Mesendoderm (in vitro differentiated cells): ENCODE measurements at places on chromosomes 3 and 15.
A peak's percentile ranks its signal among the peaks of the same experiment; 100 is the strongest.

GRCh38 chr3:168885028-168885427 lies 778.5 kb downstream of the MECOM start:
- DNase-seq = no peak

GRCh38 chr3:108389372-108389771 lies 93.0 kb downstream of the HHLA2 start:
- DNase-seq = no peak

GRCh38 chr15:94596707-94597106 lies 365.3 kb downstream of the MCTP2 start:
- no peak for DNase-seq

- DNase-seq = no peak
Observed at GRCh38 chr15:101159096-101159935, 92.5 kb downstream of the CHSY1 start.

DNA sequence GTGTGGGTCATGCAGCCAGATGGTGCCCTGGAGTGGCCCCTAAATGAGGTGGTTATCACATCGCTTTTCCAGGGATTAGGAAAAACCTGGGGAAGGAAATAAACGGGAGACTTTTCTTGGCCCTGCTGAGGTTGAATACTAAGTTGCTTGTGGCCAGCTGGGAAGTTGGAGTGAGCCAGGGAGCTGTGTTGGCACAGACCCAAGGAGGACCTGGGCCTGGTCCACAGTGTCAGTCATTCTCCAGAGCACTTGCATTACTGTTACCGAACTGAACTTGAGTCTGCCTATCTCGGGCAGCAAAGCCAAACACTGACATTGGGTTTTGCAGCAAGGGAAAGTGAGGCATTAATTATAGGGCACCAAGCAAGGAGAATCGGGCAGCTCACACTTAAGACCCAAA lies 339.0 kb downstream of the GABRB3 start:
- DNase-seq = no peak

DNA sequence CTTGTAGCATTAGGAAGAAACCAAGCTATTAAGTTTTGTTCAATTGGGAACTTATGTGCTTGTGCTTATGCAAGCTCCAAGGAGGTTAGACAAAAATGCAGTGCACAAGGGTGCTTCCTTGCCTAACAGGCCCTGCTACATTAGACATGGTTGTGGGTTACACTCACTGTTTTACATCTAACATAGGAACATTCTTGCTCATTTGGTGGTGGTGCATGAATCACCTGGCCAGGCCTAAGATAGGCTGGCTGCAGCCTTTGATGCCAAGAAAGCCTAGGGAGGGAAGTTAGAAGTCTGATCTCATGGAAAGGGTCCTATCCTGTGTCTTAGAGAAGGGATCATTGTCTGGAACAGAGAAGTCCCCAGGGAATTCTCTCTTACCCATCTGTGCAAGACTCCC lies 43.5 kb downstream of the CA12 start:
- DNase-seq = no peak

DNA sequence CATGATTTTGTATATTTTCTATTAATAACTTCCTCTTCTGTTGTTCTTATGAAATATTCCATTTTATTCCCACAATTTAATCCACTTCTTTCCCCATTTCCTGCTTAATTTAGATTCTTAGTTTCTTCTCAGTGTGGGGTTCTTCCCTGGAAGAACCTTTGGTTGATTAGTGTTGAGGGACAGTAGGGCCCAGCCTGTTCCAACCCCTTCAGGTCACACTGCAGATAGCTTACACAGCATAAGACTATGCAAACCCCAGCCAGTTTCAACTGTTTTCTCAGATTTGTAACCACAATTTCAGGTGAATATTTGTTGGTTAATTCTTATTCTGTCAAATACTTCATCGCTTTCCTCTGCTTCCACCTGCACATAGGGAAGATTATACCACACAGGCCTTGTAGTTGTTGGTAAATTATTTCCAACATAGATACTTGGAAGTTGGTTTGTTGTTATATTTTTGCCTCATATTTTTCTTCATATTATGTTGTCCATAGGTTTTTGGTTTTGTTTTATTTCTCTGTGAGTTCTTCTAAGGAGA lies 34.7 kb downstream of the AADACL2 start:
- no peak for DNase-seq

- no peak for DNase-seq
Observed at GRCh38 chr3:143972155-143972504, 507 bp downstream of the DIPK2A start.

DNA sequence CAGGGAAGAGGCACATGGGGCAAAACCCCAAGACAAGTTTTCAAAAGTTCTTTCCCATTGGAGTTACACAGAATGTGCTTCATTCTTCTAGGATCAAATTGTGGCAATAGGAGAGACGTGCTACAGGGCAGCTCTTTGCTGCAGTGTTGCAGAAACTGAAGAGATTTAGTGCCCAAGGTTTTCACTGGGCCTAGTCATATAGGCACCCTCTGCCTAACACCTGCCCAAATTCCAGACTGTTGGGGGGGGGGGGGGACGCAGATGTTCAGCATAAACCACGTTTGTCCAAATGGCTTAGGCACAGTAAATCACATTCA lies 346.8 kb upstream of the ZNF717 start:
- no peak for DNase-seq

DNA sequence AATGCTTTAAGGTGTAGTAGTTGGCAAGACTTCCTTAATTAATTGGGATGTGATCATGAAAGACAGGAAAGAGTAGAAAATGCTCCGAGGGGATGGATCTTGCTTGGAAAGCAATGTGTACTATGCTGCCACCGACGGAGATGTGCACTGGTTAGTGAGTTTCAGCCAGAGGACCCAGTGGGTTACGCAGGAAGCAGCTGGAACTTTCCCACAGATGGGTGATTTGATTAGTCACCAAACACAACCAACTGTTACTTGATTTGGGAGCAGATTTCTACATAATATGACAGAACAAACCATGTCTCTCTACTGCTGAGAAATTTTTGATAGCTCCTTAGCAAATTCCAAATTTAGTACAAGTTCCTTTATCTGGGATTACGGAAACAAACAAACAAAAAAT lies 245.4 kb upstream of the MCTP2 start:
- no peak for DNase-seq

GRCh38 chr15:25635191-25635590 lies 196.4 kb upstream of the UBE3A start:
- DNase-seq = no peak

DNA sequence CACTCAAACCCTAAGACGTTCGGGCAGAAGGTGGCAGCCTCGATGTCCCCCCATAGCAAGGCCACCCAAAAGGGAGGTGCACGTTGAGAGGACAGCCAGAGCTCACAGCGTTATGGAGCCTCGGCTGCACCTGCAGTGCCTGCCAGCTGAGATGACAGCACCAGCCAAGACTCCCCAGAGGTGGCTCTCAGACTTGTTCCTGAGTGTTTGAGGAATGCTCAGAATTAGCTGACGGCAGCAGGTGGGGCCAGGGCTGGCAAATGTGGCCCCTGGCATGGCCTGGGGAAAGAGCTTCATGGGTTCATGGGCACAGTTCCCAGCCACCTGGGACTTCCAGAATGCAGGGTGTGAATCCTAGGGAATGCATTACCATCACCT lies 177.8 kb downstream of the KLF13 start:
- no peak for DNase-seq

- DNase-seq = no peak
Observed at GRCh38 chr15:32688151-32688639, 29.6 kb upstream of the GREM1 start.

DNA sequence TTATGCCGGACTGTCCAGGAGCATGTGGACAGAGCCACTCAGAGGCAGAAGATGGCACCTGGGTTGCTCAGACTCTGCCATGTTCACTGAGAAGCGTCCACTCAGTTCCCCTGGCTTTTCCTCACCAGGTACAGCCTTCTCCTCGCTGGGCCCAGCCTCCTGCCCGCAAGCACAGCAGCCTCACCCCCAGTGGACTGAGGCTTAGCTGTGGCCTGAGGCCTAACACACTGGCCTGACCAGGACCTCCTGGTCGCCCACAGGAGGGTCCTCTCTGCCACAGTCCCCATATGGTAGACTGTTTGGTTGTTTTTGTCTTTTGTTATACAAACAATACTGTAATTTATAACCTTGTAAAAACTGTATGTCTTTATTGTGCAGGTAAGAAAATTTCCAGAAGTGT lies 15.5 kb downstream of the HTR3C start:
- DNase-seq = no peak

DNA sequence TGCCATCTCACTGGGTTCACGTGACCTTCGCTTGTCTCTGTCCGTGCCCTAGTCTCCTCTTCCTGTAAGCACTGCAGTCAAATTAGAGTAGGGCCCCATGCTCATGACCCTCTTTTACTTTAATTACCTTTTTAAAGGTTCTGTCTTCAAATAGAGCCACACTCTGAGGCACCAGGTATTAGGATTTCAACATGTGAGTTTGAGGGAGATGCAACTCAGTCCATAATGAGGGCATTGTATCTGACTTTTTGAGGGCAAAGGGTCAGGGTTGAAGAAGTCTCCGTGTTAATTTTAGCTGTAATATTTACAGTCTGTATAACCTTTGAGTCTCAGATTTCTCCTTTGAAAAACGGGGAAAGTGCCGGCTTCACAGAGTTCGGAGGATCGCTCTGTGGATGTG lies 82.9 kb downstream of the CHRNA7 start:
- no peak for DNase-seq

- DNase-seq = no peak
Observed at GRCh38 chr3:167160781-167161180, 219.3 kb downstream of the ZBBX start.

- DNase-seq = no peak
Observed at GRCh38 chr3:31137718-31138465, 243.4 kb upstream of the GADL1 start.

DNA sequence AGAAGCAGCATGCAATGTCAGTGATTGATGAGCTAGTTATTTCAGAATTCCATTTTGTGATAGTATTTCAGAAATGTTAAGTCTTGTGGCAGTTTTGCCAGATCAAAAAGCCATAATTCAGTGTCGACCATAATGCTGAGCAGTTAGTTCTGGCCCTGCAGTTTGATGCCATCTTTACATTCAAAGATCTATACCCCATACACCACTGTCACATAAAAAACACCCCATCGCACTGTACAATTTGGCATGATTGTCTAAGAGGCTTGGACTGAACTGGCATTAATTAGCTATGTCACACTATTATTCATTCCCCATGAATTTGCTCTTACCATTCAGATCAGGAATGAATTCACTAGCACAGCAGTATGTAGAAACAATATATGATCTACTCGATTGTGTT lies 127.7 kb upstream of the EPHA3 start:
- DNase-seq = no peak

GRCh38 chr3:112640276-112640929 lies 540 bp downstream of the CCDC80 start:
- DNase-seq = peak; percentile 38

DNA sequence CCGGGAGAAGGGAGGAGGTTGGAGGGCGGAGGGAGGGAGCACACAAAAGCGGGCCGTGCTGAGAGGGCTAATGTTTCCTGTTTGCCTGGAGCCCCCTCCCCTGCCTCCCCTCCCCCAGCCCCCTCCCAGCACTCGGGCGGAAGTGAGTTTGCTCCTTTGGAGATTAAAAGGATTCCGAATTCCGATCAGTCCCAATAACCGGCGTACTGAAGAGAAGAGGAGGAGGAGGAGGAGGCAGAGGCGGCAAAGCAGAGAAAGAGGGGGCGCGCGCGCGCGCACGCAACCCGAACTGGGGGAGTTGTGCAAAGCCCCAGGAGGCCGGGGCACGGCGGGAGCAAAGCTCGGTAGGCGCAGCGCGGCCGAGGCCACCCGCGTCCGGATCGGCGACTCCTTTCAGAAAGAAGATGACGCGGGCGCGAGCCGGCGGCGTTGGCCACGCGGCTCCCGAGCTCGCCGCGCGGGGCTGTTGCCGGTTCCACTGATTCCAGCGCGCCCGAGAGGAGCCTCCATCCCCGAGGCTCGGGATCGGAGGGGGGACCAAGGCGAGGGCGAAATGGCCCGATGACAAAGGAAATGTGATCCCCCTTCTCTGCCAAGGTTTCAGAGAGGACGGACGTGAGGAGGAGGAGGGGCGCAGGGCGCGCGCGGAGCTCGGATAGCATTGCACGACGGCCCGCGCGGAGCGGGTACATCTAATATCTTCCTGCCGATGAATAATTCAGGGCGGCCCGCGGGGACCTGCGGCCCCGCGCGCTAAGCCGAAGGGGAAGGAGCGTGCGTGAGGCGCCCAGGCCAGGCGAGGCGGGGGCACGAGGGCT lies 1.1 kb upstream of the TRIM71 start:
- DNase-seq = peak; percentile 97

DNA sequence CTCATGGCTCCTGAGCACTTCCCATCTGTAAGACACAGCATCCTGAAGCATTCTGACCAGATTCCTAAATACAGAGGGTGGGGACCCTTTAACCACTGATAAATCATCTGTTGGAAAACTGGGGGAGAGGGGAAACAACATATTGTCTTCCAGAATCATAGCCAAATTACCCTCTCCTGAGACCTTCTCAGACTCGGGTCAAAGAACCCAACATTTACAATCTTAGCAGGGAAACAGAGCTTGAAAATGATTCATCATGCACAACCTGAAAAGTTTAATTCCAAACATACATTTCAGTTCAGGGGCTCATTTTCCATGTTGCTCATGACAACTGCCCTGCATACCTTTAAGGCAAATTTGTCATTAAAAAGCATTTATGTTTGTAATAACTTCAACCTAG lies 48.5 kb upstream of the TSPAN3 start:
- no peak for DNase-seq

GRCh38 chr3:188780193-188781147 lies 391.3 kb upstream of the TPRG1 start:
- DNase-seq = no peak
